ENCODE measurements at places on chromosomes 13 and 19.
A peak's percentile ranks its signal among the peaks of the same experiment; 100 is the strongest.

GRCh38 chr19:55082020-55082851, 6.6 kb downstream of the EPS8L1 start:
- peak; percentile 46 for ATAC-seq

- ATAC-seq: no peak
Observed at GRCh38 chr13:65623148-65623547, 1607.0 kb downstream of the PCDH9 start.

DNA sequence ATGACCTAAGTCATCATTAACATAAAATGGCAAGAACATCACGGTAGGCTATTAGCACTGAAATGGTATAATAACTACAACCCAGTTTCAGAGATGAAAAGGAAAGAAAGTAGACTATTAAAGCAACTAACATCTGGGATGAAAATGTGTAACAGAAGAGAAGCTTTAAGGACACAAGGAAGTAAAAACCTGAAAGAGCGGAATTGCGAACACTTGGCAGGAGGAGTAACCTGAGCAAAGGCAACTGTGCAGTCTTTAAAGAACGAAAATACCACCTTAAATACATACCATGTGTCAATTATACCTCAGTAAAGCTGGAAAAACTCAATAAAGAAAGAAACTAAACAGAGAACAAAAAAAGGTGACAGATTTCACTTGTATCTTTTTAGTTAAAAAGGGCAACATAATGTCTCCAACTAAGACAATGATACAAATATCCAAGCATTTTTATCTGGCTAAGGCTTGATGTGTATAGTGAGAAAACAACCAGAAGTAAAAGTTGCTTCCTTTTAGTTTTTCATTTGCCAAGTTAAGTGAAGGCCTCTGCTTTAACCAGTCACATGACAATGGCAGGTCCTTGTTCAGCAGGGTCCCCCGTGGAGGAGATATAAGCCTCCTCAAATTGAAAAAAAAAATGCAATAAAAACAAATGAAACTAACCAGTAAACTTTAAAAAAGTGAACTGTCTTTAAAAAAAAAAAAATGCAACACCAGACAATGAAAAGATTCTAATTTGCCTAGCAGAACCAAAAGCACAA, 11.6 kb downstream of the USP12 start:
- ATAC-seq: no peak

DNA sequence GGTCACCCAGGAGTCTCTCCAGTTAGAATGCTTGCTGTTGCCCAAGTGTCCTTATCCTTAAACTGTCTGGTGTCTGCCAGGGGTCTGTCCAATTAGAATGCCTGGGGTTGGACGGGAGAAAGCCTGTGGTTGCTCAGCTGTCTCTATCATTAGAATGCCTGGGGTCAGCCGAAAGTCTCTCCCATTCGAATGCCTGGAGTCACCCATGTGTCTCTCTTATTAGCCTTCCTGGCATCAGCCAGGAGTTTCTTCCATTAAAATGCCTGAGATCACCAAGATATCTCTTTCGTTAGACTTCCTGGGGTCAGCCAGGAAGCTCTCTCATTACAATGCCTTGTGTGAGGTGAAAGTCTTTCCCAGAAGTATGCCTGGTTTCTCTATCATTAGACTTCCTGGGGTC, 1521.0 kb downstream of the UQCRFS1 start:
- no peak for ATAC-seq

- peak; percentile 24 for ATAC-seq
Observed at GRCh38 chr19:55544776-55545439, 435 bp downstream of the SBK3 start.

DNA sequence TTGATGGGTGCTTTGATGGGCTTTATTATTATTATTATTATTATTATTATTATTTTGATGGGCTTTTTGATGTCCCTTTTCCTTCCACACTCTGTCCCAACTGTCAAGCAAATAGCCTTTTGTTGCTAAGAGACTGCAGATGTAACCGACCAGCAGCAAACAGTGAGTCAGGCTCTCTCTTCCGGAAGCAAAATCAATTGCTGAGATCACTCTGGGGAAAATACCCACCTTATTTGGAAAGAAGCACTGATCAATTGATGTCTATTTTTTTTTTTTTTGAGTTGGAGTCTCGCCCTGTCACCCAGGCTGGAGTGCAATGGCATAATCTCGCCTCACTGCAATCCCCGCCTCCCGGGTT, 2.9 kb downstream of the LDLR start:
- no peak for ATAC-seq

DNA sequence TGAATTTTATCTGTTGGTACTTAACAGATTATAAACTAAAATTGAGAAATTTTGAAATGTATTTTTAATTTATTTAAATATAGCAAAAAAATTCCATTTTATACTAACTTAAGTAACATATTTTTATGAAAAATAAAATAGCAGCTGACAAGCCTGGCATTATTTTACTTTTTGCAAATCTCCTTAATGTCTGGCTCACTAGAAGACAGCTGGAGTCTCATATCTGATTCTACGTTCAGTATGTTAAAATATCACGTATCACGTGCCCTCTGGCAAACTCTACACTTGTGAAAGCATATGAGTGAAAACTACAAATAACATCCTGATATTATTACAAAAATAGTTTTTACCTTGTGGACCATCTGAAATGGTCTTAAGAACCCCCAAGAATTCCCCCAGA, 513.2 kb upstream of the NBEA start:
- no peak for ATAC-seq

DNA sequence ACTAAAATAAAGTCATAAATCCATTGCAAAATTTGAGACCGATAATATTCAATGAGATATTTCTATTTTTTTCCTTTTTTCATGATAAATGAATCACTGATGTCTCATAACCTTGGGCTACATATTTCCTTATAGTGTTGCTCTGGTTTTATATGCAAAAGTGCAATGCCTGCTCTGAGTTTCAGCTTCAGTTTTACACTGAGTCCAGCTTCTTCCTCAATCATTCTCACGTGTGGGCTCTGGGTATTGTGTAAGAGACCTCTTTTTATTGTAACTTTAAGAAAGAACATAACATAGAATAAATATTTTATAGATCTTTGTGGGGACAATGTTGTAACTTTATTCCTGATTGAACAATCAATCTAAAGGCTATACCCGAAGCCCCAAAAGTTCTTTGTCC, 280.2 kb upstream of the EDNRB start:
- no peak for ATAC-seq

DNA sequence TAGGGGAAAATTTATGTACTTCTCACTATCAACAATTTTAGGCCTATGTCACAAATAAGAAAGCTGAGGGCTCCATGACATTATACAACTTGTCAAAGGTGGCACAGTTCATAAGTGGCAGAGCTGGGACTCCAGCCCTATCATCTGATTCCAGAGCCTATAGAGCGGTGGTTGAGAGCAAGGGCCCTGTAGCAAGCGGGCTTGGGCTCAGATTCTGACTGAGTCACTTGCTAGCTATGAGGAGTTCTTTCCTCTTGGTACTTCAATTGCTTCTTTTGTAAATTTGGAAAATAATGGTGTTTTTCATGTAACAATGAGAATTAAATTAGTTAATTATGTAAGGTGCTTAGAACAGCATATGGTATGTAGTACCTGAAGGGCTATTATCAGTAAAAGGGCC, 28.7 kb upstream of the FAM216B start:
- no peak for ATAC-seq

DNA sequence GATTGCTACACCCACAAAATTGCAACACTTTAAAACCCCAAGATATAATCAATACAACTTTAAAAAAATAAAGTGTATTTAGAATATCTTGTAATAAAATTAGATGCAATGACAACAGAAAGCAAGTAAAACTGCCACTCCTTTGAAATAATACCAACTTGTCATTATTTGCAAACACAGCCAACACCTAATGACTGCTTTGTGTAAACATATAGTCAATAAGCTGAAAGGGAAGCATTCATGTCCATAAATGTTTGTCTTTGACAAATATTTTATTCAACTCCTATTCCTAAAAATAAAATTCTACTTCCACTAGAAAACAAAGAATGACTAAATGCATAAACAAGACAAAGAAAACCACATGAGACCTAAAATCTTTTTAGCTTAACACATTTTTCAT, 6.6 kb downstream of the SMAD9 start:
- ATAC-seq: no peak

DNA sequence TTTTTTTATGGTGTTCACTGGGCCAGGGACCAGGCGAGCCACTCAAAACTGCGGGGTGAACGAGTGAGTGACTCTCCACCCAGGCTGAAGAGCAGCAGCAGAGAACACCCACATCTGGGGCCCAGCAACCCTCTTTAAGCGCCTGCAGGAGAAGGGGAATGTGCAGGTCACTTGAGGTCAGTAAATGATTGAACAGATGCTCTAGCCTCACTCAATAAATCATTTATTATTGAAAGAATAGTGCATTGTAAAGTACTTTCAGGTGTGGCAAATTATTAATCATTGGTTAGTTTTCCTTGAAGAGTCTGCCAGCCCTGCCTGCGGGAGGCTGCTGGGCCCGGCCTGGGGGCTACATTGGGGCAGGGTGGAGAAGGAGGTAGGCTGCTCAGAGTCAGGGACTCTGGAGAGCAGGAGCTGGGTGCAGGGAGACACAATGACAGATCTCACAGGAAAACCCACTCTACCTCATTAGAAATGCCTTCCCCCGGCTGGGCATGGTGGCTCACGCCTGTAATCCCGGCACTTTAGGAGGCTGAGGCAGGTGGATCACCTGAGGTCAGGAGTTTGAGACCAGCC, 42.5 kb downstream of the ABCC4 start:
- ATAC-seq: no peak

DNA sequence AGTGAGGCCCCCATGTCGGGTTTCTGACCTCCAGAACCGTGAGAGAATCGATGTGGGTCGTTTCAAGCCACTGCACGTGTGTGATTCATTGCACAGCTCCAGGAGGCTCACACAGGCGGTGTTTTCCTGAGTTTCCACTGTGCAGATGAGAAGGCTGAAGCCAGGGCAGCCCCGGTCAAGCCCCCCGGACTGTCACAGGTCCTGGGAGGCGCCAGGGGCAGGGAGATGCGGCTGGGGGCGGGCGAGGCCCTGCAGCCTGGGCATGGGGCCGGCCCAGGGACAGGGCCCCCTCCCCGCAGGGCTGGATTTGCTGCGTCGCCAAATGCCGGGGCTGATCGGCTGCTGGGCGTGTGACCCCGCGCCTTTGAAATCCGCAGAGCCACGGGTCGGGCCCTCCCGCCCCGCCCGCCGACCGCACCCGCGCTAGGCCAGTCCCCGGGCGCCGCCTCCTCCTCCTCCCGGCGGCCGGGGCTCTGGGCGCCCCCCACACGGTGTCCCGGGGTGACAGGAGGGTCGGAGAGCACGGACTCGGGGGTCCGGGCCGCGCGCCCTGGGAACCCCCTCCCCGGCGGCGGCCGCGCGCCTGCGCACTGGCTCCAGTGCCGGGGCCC, 9.9 kb upstream of the MKNK2 start:
- peak; percentile 61 for ATAC-seq

GRCh38 chr19:49818649-49819370, 721 bp downstream of the MED25 start:
- ATAC-seq: peak; percentile 6

DNA sequence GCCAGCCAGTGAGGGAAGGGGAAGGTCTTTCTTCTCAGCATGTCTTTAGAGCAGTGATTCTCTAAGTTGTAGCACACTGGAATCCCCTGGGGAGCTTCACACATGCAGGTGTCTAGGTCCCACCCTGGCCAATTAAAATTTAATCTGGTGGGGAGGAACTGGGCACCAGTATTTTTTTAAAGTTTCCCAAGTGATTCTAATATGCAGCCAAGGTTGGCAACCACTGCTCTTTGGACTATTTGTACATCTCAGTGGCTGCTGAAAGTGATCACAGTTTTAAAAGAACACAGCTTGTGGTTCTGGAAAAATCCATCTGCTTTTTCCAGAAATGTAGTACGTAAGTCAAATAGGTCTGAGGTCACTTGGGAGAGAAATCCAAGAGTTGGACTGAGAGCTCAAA, 10.7 kb upstream of the KATNAL1 start:
- no peak for ATAC-seq

DNA sequence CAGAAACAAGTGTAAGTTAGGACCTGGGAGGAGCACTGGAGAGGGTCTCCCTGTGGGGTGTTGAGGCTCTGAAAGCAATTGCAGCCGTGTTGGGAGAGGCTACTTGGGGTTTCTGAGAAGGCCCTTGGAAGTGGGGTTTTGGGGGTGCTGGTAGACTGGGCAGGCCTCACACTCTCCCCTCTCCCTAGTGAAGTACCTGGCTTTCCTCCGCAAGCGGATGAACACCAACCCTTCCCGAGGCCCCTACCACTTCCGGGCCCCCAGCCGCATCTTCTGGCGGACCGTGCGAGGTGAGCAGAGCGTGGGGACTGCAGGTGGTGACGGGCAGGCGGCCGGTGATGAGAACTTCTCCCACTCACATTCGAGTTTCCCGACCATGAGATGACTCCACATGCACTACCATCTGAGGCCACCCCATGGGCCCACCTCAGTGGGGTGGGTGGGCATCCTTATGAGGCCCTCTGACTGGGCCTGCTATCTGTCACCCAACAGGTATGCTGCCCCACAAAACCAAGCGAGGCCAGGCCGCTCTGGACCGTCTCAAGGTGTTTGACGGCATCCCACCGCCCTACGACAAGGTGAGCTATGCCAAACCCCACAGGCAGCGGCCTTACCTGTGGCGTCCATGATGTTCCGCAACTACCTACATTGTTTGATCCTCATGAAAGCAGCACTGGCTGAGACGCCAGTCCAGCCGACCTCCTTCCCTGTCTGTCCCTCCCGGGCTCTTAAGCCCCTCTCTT, 3.0 kb downstream of the RPL13A start:
- ATAC-seq: no peak

GRCh38 chr13:26024558-26024957, 27.3 kb downstream of the SHISA2 start:
- ATAC-seq: no peak

Measured in motor neuron (in vitro differentiated cells).